ENCODE measurements at places on chromosomes 1 and 21.

DNA sequence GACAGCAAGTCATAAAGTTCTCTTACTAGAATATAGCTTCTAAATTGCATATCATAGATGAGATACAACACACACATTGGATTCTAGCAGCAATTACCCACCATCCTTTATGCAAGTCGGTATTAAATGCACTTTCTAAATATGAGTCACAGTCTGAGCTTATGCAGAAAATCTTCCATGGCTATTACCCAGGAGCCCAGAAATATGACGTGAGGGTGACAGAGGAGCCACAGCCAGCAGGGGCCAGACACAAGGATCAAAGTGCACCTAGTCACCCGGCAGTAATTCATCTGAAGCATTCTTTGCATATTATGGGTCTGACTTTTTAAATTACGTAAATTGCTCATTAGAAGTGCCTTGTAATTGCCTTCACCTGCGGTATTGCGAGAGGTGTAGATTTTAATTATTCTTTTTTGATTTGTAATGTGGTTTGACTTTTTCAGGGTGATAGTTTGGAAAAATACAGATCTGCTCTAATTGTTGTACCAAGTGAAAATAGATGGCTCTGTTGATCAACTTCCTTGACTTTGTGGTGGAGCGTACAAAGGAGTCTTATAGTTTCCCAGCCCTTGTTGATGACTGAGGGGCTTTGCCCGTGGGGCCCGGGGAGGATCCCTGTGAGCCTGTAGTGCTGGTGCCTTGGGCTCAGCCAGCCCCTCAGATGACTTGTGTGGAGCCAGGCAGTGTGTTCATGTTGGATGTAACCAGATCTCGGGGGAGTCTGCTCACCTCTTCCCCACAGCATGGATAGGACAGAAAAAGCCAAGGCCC is 470.0 kb upstream of the VAMP3 start:
- DNase-seq: no peak

DNA sequence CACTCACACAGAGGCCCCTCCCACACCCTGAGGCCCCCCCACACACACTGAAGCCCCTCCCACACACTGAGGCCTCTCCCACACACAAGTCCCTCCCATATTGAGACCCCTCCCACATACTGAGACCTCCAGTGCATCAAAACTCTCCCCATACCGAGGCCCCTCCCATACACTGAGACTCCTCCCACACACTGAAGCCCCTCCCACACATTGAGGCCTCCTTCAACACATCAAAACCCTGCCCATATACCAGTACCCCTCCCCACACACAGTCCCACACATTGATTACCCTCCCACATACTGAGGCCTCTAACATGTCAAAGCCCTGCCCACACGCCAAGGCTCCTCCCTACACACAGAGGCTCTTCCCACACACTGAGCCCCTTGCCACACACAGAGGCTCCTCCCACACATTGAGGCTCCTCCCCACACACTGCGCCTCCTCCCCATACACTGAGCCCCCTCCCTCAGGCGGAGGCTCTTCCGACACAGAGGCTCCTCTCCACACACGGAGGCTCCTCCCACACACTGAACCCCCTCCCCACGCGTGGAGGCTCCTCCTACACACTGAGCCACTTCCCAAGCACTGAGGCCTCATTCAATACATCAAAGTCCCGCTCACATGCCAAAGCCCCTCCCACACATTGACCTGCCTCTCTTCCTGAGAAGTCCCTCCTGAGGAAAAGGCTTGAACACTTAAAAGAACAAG is 392.3 kb downstream of the CAMTA1 start:
- no peak for DNase-seq

DNA sequence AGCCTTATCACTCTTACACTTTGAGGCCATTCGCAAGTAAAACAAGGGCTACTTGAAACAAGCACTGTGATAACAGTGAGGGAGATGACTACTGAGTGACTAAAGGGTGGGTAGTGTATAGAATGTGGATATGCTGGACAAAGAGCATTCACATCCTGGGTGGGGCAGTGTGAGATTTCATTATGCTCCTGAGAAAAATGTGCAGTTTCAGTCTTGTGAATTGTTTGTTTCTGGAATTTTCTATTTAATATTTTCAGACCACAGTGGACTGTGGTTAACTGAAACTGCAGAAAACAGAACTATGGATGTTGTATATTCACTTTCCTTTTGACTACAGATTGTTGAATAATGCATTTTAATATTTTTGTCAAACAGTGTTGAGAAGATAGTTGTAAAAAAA is 25.1 kb upstream of the B3GALT2 start:
- peak; percentile 10 for DNase-seq

DNA sequence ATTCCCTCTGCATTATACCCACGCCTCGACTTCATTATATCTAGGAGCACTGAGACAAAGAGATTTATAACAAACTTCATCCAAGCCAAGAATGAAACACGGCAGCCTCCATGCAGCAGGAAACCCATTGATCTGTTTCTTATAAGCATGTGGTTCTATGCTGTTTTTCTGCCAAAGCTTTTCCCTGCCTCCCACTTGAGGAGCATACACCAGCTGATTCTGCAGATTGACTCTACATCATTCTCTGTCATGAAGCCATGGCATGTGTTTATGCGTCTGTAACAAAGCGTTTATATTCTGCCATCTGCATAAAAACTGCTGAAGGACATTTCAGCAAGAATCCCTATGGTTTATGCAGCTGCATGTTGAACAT is 102.0 kb downstream of the CYYR1 start:
- DNase-seq: no peak

- DNase-seq: no peak
Observed at GRCh38 chr1:195664628-195665027, 943.6 kb downstream of the KCNT2 start.

GRCh38 chr1:213242883-213243282 is 191.8 kb downstream of the RPS6KC1 start:
- DNase-seq: no peak

- DNase-seq: no peak
Observed at GRCh38 chr1:224670506-224670905, 54.4 kb downstream of the CNIH3 start.

DNA sequence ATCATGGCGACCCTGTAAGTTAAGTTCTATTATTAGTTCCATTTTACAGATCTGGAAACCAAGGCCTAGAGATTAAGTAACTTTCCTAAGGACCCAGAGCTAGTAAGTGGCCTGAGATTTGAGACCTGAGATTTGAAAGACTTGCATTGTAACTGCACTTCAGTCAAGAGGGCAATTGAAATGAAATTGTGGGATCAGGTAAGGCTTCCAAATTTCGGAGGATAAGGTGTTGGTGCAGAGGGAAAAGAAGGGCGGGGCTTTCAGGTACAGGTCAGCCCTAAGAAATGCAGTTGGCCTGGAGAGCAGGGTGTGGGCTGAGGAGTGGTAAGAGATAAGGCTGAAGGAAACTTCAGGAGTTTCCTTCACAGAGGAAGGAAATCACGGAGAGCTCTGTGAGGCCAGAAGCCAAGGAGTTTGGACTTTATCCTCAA is 51.1 kb downstream of the SLC16A1 start:
- no peak for DNase-seq

DNA sequence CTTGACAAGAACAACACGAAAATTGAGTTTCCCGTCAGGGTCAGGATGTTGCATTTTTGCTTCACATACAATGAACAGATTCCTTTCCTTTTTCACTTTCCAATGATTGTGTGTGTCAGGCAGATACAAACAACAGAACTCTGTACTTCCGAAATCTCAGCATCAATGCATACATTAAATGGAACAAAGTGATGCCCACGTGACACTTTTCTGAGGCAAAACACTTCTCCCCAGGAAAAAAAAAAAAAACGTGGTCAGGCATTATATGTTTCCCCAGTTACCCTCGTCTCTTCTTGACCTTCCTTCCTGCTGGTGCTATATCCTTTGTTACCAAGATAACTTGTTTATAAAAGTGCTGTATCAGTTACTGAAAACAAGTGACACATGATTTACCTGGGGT is 181.8 kb downstream of the ZNF281 start:
- no peak for DNase-seq

GRCh38 chr1:167120899-167121298 is 27.0 kb downstream of the STYXL2 start:
- DNase-seq: no peak

- DNase-seq: no peak
Observed at GRCh38 chr1:48600182-48600581, 128.2 kb upstream of the SPATA6 start.

DNA sequence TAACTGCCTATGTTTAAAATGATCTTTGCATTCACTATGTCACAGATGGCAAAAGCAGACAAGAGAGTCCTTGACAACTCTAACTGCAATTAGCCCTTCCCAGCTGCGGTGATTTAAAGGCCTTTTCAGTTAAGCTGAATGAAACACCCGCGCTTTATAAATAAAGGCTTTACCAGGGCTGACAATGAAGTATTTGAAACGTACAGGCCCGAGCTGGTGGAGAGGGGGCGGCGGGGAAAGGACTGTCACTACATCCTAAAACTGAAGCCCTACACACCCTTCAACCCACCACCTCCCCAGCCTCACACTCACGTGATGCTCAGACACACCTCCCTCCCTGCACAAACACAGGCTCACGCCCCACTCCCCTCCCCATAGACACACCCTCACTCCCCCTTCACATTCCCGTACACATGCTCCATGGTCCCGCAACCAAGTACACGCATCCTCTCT is 45.5 kb downstream of the GRIK3 start:
- no peak for DNase-seq

GRCh38 chr1:165287781-165288180 is 68.7 kb downstream of the LMX1A start:
- DNase-seq: no peak

DNA sequence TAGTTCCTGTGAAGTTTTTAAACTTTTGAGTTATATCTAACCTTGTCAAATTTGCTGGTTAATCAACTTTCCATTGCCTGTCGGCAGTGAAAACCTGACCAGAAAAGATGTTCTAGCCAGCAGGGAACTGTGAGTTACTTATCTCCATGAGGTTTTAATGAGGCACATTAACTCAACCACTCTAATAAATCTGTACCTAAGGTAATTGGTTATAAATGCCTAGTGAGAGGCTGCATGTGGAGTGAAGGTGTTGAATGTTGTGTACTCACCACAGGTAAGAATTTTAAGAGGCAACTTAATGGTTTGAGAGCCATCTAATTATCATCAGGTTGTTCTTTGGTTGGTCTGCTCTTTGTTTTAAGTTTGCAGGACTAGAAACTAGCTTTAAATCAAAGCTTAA is 138.4 kb upstream of the LHX8 start:
- no peak for DNase-seq
